Activated CD4-positive, alpha-beta T cell treated with anti-CD3 and anti-CD28 coated beads for 4 hours (primary cell): ENCODE measurements at places on chromosomes 13 and 19.

DNA sequence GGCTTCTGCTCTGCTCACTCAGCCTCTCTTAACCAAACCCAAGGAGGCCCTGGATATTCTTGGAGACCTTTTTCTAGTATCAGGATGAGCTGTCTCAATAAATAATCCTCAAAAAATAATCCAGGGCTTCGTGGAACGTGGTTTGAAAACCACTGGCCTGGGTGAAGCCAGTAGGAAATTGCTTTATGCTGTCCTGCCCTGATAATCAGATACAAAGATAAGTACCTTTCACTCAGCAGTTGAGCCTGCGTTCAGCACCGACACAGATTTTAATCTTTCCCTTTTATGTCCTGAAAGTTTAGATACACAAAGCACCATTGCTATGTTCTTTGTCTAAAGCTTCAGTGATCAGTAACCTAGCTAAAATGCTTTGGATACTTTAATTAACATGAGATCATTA, 460.0 kb downstream of the RFC3 start:
- DNase-seq: no peak

GRCh38 chr13:96617528-96617927, 376.7 kb downstream of the OXGR1 start:
- no peak for DNase-seq

- DNase-seq: no peak
Observed at GRCh38 chr13:112962396-112962795, 6.6 kb upstream of the MCF2L start.

- no peak for DNase-seq
Observed at GRCh38 chr19:42409477-42409876, 17.7 kb downstream of the LIPE start.

DNA sequence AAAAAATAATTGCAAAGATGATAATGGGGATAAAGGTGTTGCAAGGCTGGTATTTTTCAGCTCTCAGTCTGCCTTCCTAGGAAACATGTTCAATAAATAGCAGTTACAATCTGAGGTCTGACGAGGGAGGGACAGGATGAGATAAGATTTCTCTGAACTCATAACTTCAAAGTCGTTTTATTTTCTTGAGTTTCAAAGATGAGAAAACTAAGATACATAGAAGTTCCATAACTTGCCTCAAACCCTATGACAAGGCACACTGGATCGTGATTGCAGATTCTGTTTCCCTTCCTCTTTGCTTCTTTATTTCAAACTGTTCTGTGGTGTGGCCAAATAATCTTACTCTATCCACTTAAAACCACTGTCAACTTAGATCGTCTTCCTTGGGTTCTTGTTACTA, 327.2 kb downstream of the GPC5 start:
- DNase-seq: no peak
